ENCODE measurements at places on chromosomes 2 and 18.

DNA sequence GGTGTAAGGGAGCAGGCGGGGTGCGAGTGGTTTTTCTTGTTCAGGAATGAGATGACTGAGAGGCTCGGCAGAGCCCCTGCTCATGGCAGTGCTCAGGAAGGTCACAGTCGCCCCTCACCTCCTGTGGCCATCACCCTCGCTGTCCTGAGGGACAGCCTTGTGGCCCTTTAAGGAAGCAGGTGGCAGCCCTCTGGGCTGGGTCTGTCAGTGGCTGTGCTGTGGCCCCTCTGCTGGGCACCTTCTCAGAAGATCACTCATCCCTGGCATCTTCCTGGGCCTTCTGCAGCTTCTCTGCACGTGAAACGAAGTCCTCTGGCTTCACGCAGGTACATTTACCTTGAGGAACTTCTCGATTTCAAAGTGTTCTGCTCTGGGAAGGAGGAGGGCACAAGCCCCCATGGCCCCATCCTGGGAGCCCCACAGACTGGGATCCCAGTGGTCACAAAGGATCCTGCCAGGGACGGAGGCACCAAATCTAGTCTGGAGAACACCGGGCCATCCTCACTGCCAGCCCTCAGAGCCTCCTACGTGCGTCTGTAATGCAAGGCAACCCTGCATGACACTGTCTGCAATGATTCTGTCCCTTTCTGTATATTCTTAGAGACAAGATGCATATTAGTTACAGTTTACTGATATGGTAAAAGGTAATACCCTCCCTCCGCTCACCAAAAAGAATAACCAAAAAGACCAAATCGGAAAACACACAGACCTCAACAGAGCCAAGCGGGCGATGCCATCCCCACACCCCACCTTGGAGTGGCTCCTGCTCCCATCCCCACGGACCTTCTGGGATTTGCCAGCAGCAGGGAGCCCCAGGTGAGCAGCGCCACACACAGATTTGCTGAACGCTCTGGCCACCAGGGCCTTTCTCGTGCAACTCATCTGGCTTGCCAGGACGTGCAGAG lies 25.9 kb upstream of the FAHD2A start:
- DNase-seq, result no peak

DNA sequence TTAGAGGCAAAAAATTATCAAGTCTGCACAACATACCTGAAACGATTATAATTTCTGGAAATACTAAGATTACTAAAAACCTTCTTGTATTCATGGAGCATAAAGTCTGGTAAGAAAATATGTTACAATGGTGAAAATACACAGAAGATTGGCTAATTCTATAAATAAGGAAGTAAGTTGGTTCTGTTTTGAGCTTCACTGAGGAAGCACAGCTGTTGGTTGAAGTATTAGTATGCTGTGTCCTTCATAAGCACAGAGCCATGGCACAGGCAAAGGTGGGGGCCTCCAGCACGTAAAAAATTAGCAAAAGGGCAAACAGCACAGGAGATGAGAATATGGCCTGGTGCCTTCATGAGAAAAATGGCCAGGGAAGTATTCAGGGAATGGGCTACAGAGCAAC lies 40.4 kb upstream of the ANKRD62 start:
- DNase-seq, result no peak

- no peak for DNase-seq
These were observed 582 bp downstream of the RIOK3 start for GRCh38 chr18:23453680-23454058.

DNA sequence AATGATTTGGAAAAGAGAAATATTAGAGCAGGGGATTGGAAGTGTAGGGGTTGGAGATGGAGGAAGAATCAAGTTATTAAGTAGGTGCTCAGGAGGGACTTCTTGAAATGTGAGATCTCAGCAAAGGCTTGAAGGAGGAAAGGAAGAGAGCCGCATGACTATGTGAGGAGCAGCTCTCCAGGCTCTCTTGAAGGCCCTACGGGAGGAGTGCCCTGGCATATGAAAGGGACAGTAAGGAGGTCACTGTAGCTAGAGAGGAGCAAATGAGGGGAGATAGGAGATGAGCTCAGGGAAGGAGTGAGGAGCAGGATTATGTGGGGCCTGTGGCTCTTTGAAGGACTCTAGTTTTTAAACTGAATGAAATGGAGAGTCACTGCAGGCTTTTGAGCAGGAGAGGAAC lies 181.1 kb upstream of the NABP1 start:
- DNase-seq, result no peak

GRCh38 chr18:46293742-46294181 lies 189.6 kb downstream of the HAUS1 start:
- no peak for DNase-seq

GRCh38 chr18:21739604-21740537 lies 721 bp upstream of the MIB1 start:
- DNase-seq, result no peak

DNA sequence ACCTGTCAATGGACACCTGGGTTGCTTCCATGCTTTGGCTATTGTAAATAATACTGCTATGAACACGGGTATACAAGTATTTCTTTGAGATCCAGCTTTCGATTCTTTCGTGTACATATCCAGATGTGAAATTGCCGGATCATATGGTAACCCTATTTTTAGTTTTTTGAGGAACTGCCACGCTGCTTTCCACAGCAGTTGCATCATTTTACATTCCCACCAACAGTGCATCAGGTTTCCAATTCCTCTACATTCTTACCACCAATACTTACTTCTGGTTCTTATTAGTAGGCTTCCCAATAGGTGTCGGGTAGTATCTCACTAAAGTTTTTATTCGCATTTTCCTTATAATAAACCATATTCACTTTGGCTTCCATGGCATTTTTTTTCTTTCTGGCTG lies 69.6 kb downstream of the PID1 start:
- no peak for DNase-seq

GRCh38 chr18:24089076-24089475 lies 49.8 kb upstream of the CABYR start:
- no peak for DNase-seq

DNA sequence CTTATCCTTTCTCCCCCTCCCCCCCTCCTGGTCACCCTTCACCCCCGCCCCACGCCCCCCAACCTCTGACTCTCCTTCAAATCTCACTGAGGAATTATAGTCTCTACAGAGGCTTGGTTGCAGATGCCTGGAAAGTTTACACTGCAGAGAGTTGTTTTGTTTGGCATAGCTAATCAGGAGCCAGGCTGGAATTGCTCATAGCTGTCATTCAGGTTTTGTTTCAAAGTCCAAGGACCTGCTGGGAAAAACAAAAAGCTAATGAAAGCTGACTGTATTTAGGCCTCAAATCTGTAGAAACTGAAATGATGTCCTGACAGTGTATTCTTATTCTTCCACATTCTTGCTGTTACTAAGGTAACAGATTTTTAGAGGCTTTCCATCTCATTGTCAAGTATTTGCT lies 22.6 kb downstream of the GREB1L start:
- no peak for DNase-seq
